Transverse colon (tissue), 4 donors: ENCODE measurements at places on chromosomes 6 and 20. TPM values are rescaled to one million over a fixed set of nuclear protein-coding genes. Genes with fewer than 3 reads are reported as not detected.

Gene HRH3
- total RNA-seq, result not detected

- DNase-seq, result no peak
Observed at GRCh38 chr20:10626896-10627295, 46.9 kb downstream of the JAG1 start.

- DNase-seq, result no peak
Observed at GRCh38 chr6:82045965-82046756, 201.4 kb downstream of the IBTK start.

DNA sequence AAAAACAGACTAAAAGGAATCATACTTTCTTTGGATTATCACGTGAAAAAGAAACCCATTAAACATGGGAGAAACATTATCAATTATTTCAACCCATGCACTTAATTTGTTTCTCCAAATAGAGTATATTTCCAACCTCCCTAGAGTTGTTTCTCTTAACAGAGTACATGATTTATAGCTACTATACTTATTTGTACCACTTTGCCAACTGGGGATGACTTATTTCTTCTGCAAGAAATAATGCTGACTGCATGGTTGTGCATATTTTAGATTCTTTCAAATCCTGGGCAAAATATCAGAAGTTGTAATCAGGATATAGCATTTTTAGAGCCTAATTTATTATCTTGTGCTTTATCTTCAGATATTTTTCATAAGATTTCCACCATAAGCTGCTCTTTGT is 629.1 kb upstream of the EYS start:
- DNase-seq, result no peak
